ENCODE measurements at places on chromosomes 7 and 10.
A peak's percentile ranks its signal among the peaks of the same experiment; 100 is the strongest.

DNA sequence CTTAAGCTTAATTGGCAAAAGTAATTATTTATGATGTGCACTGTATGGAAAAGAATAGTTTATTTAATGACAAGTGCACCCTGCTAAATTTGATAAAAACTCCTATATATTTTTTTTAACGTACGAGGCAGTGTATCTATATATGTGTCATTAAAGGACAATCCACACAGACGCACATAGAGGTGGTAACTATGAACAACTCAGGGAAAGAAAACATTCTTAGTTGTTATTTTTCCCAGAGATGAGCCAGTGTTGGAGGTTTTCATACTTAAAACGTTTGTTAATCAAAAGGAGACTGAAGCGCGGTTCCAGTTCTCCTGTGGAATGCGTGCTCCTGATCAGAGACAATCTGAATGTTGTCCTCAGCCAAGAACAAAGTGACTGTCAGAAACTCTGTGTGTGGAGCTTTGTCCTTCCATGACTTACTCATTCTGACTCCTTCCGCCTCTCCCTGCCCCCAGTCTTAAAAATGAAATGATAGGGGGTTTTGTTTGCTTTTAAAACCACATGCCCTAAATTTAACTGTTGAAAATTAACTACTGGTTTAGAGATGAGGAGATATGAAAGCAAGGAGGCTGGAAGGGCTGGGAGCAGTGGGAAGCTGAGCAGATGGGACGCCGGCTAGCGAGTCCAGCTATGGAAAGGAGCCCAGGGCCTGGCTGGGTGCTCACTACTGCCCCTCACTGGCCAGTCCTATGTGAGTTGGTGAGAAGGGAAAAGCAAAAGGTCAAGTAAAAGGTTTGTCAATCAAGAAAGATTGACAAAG lies 99.6 kb downstream of the SVIL start:
- peak; percentile 73 for DNase-seq

- no peak for DNase-seq
These were observed 60.4 kb downstream of the ARL4A start for GRCh38 chr7:12747687-12748306.

DNA sequence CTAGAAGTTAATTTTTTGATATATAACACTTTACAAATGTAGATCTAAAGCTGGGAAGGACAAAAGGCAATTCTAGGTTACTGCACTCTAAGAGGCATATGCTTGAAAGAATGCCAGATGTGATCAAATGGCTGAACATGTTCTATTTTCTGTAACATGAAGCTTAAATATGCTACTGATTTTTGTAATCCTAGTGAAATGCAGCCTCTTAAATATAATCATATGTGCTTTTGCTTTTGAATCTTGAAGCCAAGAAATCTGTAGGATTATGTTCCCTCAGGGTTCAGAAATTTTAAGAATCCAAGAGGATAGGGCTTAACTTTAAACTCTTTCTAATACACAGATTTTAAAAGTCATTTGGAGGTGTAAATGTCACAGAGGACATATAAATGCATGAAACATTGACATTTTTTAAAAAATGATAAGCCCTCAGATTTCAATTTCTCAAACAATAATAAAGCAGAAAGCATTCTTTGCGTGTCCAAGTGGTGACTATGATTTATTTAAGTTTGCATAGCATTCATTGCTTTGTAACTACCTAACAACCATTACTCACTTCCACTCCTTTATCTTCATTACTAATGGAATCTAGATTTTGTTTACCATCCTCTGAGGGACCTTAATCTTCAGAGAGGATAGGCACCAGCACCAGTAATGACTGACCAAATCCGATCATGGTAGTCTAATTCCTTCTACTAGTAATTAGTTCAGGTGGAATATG lies 170.4 kb downstream of the MAGI2 start:
- DNase-seq = peak; percentile 57

- peak; percentile 30 for DNase-seq
These were observed 45.1 kb upstream of the LYZL1 start for GRCh38 chr10:29243750-29244149.

- DNase-seq = no peak
These were observed 141.1 kb downstream of the CDK14 start for GRCh38 chr7:90736968-90737939.

DNA sequence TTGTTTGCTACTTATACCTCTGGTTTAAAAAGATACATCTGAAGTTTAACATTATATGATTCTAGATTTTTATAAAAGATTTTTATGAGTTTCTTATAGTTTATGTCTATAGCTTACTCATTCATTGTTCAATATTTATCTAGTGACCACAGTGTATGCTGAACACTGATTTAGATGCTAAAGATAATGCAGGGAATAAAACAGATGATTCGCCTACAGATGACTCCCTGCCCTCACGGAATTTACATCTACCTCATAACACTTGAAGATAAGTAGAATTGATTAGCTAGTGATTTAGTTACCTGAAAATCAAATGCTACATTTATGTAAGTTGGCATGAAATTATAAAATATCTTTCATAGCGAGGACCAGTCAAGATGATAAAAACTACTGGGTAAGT lies 105.8 kb downstream of the HIPK2 start:
- DNase-seq = no peak

GRCh38 chr7:123666492-123666891 lies 10.8 kb downstream of the LMOD2 start:
- DNase-seq = peak; percentile 97
